ENCODE measurements at places on chromosomes 7 and 10.

GRCh38 chr10:110758898-110759297 lies 112.8 kb upstream of the PDCD4 start:
- DNase-seq = no peak

- no peak for DNase-seq
Observed at GRCh38 chr7:141686670-141687069, 15.3 kb downstream of the DENND11 start.

- peak; percentile 59 for DNase-seq
Observed at GRCh38 chr7:6530626-6531491, 20.4 kb downstream of the GRID2IP start.

- no peak for DNase-seq
Observed at GRCh38 chr7:155983176-155983815, 171.0 kb upstream of the SHH start.

GRCh38 chr10:78408671-78409472 lies 375.2 kb downstream of the RPS24 start:
- no peak for DNase-seq

DNA sequence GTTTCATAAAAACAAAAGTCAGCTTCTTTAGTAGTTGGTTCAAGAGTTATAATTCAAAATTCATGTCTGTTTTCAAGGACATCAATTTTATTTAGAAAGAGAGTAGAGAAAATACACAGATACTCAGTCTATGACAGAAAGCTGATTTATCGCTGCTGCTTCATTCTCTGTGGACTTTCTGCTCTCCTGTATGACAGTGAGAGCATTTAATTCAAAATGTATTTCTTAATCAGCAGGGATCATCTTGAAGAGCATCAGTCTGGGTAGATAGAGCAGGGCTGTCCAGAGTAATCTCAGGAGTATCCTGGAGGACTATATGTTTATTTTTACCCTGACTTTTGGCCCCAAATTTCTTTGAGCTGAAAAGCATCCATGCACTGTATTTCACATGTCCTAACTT lies 1676.7 kb downstream of the REEP3 start:
- no peak for DNase-seq

- no peak for DNase-seq
Observed at GRCh38 chr10:80612261-80612660, 74.6 kb downstream of the SH2D4B start.

DNA sequence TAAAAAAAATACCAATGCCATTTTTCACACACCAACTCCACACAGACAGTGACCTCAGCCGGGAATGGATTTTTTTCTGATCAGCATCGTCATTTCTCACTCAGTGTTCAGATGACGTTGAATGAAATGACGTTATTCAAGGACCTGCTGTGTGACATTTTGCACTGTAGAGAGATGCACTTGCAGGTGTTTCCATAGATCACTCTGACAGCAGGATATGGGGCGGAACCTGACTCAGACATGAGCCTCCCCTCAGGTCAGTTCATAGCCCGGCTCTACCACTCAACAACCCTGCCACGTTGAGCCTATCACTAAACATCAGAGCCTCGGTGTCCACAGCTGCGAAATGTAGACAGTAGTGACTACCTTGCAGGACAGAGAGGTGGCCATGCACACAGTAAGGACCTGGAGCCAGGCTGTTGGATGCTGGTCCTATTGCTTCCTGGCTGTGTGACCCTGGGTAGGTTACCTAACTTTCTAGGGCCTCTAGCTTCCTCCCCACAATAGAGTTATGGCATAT lies 41.4 kb upstream of the ANTXRL start:
- DNase-seq = no peak

DNA sequence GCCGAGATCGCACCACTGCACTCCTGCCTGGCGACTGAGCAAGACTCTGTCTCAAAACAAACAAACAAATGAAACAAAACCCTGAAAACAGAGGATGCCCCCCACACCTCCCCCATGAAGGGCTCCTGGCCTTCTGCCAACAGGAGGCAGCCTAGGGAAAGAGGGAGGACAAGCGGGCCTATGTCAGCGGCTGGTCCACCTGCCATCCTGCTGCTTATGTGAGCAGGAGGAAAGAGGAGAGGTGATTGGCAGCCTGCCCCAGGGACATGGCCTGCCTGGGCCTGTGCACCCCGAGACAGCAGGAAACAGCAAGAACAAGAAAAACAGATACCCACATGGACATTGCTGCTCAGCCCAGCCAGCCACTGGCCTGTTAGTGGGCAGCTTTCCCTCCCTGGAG lies 9.1 kb upstream of the ZNF316 start:
- no peak for DNase-seq

DNA sequence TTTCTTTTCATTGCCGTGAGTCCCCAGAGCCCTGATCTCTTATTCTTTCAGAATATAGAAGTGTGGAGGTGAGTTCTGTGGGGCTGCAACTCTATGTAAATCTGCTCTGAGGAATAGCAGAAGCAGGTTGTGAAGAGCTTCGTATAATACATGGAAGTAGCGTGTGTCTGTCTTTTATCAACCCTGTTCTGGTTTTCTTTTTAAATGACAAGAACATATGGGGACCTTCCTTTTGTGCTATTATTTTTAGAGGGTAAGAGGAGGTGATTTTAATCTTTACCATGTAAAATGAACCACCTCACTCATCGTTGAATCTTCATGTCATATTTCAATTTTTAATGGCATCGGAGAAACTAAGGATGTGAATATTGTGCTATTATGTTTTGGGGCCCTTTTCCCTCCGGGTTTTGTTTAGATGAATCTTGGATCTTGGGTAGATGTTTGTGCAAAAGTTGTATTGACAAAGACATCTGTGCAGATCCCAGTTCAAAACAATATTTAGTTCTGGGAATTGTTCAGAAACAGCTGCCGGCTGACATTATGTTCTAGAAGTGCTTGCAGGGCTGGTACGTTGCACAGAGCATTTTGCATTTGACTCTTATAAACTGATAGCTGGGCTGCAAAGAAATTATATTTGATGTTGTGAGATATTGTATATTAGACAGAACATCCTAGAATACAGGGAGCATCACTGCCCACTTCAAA lies 46.7 kb downstream of the PLXDC2 start:
- DNase-seq = no peak

- DNase-seq = no peak
Observed at GRCh38 chr10:23192712-23193434, 761 bp downstream of the PTF1A start.

- DNase-seq = no peak
Observed at GRCh38 chr10:131842351-131843088, 58.3 kb upstream of the PPP2R2D start.

- no peak for DNase-seq
Observed at GRCh38 chr10:71625445-71626175, 94.0 kb downstream of the C10orf105 start.

- no peak for DNase-seq
Observed at GRCh38 chr7:150977382-150978125, 567 bp downstream of the KCNH2 start.

DNA sequence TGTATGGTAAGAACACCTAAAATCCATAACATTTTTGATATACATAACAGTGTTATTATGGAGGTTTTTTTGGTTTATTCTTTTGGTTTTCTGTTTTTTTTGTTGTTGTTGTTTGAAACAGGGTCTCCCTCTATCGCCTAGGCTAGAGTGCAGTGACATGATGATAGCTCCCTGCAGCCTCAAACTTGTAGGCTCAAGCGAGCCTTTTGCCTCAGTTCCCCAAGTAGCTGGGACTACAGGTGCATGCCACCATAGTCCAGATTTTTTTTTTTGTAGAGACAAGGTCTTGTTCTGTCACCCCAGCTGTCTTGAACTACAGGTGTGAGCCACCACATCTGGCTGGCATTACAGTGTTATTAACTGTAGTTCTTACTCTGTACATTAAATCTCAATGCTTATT lies 83.7 kb downstream of the TRIM24 start:
- DNase-seq = no peak

GRCh38 chr7:52285689-52286088 lies 749.7 kb upstream of the POM121L12 start:
- no peak for DNase-seq

GRCh38 chr10:130160775-130161174 lies 24.6 kb downstream of the GLRX3 start:
- no peak for DNase-seq

DNA sequence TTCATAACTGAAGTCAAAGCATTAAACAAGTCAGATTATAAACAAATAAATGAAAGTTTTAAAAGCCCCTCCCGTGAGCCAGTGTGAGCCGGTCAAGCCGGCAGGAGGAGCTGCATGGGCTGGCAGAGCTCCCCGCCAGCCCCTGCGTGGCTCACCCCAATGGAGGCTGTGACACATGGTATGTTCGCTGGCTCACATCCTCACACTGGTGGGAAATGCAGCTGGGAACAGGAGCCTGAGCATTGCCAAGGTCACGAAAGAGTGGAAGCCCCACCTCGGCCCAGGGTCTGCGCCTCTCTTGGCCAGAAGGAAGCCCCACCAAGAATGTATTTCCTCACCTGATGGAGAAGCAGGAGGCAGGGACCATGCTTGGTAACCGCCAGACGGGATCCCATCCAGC lies 261.7 kb upstream of the TCERG1L start:
- DNase-seq = no peak

- no peak for DNase-seq
Observed at GRCh38 chr10:99859585-99859984, 77.1 kb downstream of the ABCC2 start.

- no peak for DNase-seq
Observed at GRCh38 chr7:44307905-44308595, 17.3 kb downstream of the CAMK2B start.

DNA sequence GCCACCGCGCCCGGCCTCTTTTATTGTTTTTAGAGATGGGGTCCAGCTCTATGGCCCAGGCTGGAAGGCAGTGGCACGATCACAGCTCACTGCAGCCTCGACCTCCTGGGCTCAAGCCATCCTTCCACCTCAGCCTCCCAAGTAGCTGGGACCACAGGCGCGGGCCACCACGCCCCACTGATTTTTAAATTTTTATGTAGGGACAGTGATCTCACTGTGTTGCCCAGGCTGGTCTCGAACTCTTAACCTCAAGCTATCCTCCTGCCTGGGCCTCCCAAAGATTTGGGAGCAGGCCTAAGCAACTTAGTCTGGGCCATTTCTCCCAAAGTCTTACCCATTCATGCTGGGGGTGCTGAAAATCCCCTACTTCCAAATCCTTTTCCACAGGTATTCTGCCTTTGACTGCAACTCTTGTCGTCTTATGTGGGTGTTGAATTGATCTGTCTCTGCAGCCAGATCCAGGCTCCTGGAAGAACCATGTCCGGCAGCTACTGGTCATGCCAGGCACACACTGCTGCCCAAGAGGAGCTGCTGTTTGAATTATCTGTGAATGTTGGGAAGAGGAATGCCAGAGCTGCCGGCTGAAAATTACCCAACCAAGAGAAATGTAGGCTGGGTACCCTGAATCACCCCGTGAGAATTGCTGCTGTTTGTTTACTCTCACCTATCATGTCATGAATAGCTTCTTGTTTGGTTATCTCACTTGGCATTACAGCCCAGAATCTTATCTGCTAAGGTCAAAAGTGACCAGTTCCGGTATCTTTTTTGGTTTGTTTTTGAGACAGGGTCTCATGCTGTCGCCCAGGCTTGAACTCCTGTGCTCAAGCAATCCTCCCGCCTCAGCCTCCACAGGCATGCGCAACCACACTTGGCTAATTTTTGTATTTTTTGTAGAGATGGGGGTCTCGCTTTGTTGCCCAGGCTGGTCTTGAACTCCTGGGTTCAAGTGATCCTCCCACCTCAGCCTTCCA lies 1.1 kb downstream of the ZDHHC4 start:
- no peak for DNase-seq

GRCh38 chr10:42809676-42810075 lies 27.1 kb downstream of the BMS1 start:
- DNase-seq = no peak

GRCh38 chr7:1624999-1625927 lies 44.8 kb upstream of the ELFN1 start:
- no peak for DNase-seq

DNA sequence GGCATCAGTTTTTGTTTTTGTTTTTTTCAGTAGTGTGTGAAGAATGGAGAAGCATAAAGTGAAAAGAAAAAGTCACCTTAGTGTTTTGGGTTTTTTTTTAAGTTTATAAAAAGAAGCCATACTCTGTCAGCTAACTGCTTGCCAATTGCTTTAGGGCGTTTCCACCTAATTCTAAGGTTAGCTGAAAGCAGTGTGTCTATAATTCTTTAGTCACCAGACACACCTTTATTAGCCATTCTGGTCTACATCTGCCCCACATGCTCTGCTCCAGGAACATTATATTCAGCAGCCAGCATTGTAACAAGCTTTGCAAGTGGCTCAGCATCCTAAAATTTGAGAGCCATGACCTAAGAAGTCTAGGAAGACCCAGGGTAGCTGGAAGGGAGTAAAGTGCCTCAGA lies 14.1 kb upstream of the SLC16A12 start:
- no peak for DNase-seq

DNA sequence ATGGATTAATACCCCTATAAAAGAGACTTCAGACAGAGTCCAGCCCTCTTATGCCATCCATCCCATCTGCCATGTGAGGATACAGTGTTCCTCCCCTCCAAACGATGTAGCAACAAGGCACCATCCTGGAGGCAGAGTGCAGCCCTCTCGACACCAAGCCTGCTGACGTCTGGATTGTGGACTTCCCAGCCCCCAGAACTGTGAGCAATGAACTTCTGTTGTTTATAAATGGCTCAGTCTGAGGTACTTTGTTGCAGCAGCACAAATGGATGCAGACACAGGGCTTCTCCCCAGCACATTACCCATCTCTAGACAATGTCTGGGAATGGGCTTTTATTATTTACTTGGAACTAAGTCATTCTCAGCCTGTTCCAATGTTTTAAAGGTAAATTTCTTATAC lies 195.6 kb downstream of the WDR37 start:
- no peak for DNase-seq

GRCh38 chr10:84185526-84186175 lies 8.7 kb upstream of the CDHR1 start:
- DNase-seq = no peak

- no peak for DNase-seq
Observed at GRCh38 chr7:43112941-43113621, 634 bp downstream of the HECW1 start.

DNA sequence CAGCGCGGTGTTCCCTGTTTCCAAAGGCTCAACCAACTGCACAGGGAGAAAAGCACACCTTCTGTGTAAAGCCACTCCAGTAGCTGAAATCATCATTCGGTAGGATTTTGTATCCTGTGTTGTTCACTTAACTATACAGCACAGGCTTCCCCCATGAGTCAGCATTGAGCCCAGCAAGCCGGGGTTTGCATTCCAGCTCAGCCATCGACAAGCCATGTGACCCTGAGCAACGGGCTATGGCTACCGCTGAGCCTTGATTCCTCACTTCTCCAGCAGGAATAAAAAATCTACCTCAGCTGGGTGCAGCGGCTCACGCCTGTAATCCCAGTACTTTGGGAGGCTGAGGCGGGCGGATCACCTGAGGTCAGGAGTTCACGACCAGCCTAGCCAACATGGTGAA lies 44.1 kb upstream of the ATP6V0A4 start:
- DNase-seq = no peak

DNA sequence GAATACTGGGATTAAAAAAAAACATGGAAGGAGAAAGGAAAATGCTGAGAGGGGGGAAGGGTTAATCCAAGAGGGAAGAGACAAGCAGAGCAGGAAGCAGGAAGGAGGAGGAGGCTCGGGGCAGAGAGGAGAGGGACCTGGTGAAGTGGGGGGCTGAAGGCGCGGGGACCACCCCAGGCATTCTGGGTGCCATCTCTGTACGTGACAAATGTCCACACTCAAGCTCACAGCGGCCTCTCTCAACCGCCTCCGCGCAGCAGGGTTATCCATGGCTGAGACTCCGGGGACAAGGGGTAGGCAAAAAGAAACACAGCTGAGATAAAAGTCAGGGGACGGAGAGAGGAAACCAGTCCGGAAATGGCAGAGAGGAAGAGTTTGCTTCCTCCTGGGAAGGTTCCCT lies 33.9 kb downstream of the EN2 start:
- no peak for DNase-seq

- no peak for DNase-seq
Observed at GRCh38 chr10:26489081-26489480, 50.9 kb downstream of the APBB1IP start.

All from stimulated activated CD4-positive, alpha-beta T cell treated with anti-CD3 and anti-CD28 coated beads, Interleukin-1b, Interleukin-23, amount 100 ng/mL, for 4 hours (primary cell).